GM19239 (cell line): ENCODE measurements at places on chromosomes 12 and 14.

DNA sequence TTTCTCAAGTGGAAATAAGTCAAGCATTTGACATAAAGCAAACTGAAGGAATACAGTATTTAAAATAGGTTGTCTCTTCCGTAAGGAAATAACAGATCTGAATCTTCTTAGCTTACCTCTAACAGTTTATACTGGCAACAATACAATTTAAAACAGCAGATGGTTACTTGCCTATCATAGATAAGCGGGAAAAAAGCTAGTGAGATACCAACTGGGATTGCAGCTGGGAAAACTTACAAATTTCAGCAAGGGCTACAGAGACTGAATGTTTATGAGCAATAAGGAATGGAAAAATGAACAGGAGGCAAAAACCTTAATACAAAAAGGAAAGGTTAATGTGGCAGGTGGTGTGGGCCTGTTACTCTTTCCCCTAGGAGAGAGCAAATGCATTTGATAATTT, 220.0 kb downstream of the RASSF9 start:
- DNase-seq, result no peak

GRCh38 chr14:34722723-34723545, 8.5 kb upstream of the CFL2 start:
- DNase-seq, result peak; percentile 36

- DNase-seq, result no peak
These were observed 37.2 kb downstream of the CFAP251 start for GRCh38 chr12:121955258-121956237.

DNA sequence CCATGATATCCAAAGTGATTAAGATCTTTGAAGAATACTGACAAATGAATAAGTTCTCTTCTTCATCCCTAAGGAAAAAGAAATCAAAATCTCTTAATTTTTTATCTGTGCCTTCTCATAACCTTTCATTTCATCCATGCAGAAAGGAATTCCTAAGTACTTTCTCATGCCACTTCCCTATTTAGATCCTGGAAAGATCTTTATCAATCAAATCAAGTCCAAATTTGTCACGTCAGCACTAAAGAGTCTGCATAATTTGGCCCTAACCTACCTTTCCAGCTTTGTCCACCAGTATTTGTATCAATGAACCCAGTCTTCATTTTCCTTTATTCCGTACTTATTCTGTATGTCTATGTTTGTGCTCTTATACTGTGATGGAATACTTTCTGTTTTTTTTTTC, 41.2 kb downstream of the VEZT start:
- no peak for DNase-seq

DNA sequence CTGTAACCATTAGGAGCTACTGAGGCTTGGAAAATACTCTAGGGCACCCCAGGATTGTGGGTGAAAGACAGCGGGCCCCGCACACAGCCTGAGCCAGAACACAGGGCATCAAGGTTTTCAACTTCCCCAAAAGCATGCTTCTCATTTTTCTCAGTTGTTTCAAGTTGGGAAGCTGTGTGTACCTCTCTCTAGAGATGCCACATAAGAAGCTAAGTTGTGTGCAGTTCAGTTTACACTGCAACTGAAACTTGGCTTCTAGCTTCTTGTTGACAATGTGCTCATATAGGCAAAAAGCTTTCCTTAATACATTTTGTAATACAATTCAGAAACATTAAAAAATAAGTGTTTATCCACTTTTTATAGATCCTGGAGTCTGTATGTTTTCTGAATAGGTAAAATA, 88.1 kb upstream of the PTPRR start:
- no peak for DNase-seq

GRCh38 chr14:63478437-63478852, 64.7 kb downstream of the PPP2R5E start:
- DNase-seq, result no peak

- no peak for DNase-seq
These were observed 42.4 kb downstream of the TRIP11 start for GRCh38 chr14:91997492-91997891.

GRCh38 chr12:127107744-127108143, 1159.2 kb upstream of the TMEM132C start:
- DNase-seq, result no peak

- no peak for DNase-seq
These were observed 46.3 kb downstream of the PHETA1 start for GRCh38 chr12:111322336-111323250.

DNA sequence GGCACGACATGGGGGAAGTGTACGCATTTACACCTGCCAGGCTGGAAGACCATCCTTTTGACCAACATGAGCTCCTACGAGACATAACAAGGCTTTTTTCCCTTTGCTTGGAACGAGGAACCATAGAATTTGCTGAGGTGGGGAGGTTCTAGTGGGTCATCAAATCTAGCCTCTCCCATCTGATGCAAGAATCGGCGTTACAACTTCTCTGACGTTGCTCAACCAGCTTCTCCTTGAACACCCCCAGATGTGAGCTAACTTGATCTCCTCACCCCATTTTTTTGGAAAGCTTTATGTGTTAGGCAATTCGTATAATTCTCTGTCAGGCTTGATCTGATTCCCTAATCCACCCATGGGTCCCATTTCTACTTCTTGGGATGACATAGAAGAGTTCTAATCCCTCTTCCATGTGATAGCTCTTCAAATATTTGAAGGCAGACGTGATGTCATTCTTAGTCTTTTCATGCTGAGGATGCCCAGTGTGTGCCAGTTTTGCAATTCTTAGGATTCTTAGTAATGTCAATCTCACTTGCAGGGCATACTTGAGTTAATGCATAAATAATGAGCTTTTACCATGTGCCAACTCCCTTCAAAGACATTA, 163.6 kb upstream of the PARP11 start:
- DNase-seq, result no peak

- peak; percentile 28 for DNase-seq
These were observed 75.0 kb downstream of the TGFB3 start for GRCh38 chr14:75906680-75907280.

GRCh38 chr12:85979641-85980040, 105.5 kb downstream of the NTS start:
- DNase-seq, result no peak

- peak; percentile 68 for DNase-seq
These were observed 110.1 kb upstream of the TMEM132D start for GRCh38 chr12:130013771-130014484.

GRCh38 chr12:53325511-53326061, 4.2 kb upstream of the AAAS start:
- DNase-seq, result no peak

DNA sequence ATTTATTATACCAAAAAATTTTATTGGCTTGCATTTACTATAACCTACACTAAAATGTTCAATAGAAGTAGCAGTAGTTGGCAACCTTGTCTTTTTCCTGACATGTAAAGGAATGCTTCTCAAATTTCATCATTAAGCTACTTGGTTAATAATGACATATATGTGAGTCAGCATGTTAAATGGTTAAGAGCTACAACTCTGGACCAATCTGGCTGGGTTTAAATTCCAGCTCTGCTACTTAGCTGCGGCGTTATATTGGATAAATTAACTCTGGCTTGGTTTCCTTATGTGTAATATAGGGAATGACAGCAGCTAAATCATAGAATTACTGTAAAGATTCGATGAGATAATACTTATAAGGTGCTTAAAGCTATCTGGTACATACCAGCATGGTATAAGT, 53.7 kb upstream of the OTOGL start:
- no peak for DNase-seq

- DNase-seq, result no peak
These were observed 14.1 kb downstream of the ACACB start for GRCh38 chr12:109130297-109131153.

DNA sequence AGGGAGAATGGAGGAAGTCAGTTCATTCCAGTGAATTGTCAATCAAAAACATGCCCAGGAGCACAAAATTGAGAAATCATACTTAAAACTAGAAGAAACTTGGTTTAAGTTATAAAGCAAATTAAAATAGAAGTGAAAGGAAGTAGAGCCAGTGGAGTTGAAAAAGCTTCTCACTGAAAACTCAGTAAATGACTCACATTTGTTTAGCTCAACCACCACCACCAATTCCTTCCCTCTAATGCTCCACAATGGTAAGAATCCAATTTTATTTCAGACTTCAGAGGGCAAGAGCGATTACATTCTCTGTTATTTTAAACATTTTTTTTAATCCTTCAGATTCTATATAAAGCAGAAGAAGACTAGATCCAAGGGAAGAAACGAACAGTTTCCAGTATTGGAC, 19.4 kb downstream of the UTP20 start:
- DNase-seq, result no peak

- no peak for DNase-seq
These were observed 111.9 kb downstream of the NTN4 start for GRCh38 chr12:95678684-95679083.

- DNase-seq, result no peak
These were observed 448.2 kb upstream of the TBX3 start for GRCh38 chr12:115132145-115132544.

- DNase-seq, result no peak
These were observed 25.9 kb upstream of the LGALS3 start for GRCh38 chr14:55103005-55103640.

GRCh38 chr14:86543521-86543920, 1013.6 kb downstream of the FLRT2 start:
- no peak for DNase-seq
